NCI-H1694 treated with DMSO at 0.1 percent for 48 hours (cell line): ENCODE measurements at places on chromosomes 3 and 15.

- DNase-seq: no peak
Measured at GRCh38 chr15:68191555-68191954, 13.6 kb downstream of the CALML4 start.

DNA sequence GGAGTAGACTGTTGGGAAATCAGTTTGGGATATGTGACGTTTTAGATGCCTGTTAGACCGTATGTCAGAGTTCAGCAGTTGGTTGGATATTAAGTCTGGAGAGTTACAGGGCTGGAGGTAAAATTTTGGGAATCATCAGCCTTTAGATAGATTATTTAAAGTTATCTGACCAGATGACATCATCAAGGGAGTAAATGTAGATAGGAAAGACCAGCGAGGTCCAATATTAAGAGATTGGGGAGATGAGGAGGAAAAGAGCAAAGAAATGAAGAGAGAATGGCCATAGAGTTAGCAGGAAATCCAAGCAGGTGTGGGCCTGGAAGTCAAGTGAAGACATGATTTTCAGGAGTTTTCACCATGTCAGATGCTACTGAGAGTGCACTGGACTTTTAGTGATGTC is 3.1 kb downstream of the NDUFB4 start:
- DNase-seq: no peak

DNA sequence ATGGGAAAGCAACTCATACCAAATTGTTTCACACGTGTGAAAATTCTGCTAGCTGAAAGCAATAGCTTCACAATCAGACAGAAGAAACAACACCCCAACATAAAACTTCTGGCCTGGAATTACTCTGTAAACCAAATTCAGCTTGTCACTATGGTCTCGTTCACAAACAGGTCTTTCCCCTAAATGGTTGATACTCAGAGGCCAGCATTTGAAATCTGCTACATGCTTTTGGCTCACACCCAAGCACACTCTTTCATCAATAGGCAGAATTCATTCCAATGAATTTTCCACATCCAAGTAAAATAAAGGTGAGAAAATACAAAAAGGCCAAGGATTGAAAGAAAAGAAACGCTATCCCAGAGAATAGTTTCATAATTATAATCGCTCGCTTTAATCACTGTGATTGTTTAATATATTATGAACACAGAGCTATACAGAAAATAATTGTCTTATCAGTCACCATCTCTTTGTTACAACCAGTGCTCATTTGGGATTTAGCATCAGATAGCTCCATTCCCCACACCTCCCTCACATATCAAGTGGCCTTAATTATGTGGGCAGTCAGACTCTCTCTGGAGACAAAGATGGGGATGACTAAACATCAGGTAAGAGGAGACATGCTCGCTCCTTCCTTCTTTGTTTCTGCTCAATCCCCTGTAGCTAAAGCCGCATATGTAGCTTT is 503.8 kb upstream of the ARRDC4 start:
- no peak for DNase-seq

- no peak for DNase-seq
Measured at GRCh38 chr15:81312790-81313543, 11.0 kb downstream of the STARD5 start.

DNA sequence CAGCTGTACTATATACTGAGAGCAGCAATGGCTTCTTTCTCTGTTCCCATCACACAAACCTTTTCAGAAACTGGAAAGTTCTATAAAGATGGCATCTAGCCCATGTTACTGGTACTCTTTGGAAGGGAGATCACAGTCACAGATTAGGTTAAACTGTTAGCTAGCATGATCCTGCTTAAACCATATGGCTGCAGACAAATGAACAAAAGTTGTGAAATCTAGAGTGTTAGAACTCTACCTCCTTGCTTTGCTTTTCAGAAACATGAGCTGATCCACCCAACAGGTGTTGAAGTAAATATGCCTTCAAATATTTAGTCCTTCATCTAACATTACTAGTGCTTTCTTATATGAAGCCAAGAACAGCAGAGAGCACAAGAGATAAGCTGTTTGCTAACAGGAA is 102.6 kb downstream of the SNRK start:
- DNase-seq: no peak

DNA sequence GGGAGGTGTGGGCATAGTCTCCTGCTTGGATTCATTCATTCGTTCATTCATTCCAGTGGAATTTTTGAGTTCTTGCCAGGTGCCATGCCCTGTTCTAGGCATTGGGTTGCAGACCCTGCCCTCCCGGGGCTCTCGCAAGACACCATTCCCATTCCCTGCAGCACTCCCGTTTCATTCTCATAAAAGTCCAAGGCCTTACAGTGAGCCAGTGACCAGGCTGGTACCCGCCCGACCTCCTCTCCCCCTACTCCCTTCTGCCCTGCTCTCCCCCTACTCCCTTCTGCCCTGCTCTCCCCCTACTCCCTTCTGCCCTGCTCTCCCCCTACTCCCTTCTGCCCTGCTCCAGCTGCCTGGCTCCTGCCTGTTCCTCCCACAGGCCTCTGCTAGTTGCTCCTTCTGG is 41.9 kb downstream of the AMOTL2 start:
- DNase-seq: no peak

DNA sequence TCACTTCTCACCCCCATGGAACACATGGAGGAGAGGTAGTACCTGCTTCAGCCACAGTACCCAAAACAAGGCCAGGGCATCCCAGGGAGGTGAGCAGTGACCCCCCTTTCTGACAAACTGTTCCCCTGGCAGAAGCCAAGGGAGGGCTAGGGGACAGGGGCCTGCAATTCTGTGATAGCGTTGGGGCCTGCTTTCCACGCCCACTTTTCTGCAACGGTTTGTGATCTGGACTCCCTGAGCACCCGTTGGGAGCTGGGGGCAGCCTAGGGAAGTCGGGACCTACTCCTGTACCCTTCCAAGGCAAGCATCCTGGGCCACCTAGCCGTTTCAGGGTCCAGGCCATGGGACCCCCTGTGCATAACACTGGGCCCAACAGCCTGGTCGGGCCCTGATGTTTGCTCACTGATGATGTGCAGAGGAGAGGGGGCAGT is 996 bp upstream of the DNAJA4 start:
- DNase-seq: no peak

DNA sequence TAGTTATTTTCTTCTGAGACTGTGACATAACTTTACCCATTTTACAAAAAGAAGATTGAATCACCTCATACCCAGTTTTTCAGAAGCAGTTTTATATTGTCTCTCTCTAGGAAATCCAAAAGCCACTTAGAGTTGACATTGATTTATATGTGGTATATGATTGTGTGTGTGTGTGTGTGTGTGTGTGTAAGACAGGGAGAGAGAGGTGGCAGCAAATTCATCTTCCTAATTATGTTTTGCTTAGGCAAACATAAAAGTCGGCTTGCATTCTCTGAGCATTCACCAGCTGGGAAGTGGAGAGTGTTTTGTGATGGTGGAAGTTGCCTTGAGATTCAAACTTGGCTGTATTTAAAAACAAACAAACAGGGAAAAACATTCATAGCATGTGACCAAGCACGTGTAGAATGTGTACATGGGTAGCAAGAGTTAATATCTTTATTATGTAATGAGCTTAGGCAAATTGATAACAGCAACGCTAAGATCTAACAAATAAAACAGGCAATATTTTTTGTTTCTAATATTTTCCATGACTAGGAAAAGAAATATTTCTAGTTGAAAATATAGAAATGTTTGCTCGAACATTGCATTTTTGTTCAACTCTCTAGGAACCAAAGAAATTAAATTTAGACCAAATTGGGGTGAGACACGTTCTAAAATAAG is 64.4 kb upstream of the IGF1R start:
- DNase-seq: no peak

- DNase-seq: no peak
Measured at GRCh38 chr15:42364529-42364928, 5.2 kb downstream of the CAPN3 start.
